ENCODE measurements at places on chromosomes 5 and 9.

GRCh38 chr5:64786372-64786771 is 17.6 kb downstream of the CWC27 start:
- DNase-seq = no peak

DNA sequence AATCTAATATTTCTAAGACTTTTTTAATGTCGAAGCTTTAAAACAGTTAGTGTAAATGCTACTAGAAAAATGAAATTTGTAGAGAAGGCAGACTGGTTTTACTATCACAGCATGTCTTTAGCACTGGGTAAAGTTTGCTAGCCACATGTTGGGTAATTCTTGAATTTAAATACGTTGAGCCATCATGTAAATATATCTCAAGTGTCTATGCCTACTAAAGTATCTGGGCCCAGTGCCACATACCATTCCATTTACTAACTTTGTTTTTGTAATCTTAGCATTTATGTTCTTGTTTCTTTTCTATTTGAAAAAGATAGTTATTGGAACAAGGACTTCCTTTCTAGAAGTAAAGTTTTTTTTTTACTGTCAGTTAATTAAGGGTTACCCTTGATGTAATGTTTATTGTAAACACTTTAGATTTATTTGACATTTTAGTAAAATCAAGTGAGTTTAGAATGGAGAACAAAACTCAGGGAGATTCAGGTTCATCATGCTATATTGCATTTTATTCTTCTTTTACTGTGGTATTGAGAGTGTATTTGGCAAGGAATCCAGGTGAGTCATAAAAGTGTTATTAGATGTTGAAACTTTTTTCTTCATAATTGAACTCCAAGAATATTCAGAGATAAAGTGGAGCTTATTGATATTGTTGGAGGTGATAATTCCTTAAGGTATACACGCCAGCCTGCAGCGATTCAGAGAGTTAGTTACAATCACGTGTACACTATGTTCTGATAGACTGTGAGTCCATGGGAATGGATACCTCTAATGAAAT is 182.4 kb downstream of the CCDC171 start:
- no peak for DNase-seq

DNA sequence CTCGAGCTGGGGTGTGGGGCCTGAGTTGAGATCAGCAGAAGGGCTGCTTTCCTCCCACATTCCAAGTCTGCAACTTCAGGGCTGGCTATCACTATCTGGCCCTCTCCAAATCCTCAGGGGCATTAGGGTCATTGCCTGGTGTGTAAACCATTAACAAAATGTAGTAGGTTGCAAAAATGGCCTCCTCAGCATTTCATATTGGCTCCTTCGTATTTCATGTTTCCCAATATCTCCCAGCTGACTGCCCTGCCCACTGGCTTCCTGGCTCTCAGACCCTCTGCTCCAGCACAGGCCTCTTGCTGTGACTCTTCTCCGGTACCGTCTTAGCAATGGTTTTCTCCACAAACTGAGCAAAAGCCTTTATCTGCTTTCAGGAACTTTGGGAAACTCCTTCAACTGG is 113.8 kb downstream of the GADD45G start:
- DNase-seq = no peak

DNA sequence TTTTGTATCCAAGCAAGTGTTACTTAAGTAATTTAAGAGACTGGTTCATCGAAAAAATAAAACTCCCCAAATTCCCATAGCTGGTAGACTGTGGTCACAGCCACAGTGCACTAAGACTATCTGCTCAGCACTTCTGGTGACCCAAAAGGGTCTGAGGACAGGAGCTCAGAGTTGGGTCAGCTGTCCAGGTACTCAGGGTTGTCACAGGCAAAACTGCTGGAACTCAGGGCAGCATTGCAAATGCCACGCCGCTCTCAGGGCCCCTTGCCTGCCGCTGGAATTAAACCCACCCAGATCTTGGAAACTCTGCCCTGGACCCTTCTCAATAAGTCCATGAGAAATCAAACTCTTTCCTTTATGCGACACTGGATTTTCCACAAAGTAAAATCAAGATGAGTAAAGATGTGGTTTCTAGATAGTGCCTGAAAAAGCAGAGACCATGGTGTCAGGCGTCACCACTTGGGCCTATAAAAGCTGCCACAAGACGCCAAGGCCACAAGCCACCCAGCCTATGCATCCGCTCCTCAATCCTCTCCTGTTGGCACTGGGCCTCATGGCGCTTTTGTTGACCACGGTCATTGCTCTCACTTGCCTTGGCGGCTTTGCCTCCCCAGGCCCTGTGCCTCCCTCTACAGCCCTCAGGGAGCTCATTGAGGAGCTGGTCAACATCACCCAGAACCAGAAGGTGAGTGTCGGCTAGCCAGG is at the start of gene IL13:
IL13 (plus strand) TSS at position 498 of the 705 bp plus-strand sequence; CDS start at position 512, 14 bp downstream.
- DNase-seq = no peak

DNA sequence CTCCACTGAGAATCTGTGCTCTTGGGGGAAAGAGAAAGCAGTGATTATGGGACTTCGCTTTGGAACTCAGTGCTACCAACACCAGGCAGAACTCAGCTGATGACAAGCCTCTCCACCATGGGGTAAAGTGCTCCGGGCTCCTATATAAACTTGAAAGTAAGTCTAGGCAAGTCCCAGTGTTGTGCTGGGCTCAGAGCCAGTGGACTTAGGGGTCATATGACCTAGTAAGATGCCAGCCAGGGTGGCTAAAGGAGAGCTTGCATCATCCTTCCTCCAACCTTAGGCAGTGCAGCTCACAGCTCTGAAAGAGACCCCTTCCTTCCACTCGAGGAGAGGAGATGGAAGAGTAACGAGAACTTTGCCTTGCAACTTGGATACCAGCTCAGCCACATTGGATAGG is 35.1 kb upstream of the FREM1 start:
- no peak for DNase-seq

GRCh38 chr9:124133727-124134126 is 122.2 kb downstream of the LHX2 start:
- peak; percentile 43 for DNase-seq

DNA sequence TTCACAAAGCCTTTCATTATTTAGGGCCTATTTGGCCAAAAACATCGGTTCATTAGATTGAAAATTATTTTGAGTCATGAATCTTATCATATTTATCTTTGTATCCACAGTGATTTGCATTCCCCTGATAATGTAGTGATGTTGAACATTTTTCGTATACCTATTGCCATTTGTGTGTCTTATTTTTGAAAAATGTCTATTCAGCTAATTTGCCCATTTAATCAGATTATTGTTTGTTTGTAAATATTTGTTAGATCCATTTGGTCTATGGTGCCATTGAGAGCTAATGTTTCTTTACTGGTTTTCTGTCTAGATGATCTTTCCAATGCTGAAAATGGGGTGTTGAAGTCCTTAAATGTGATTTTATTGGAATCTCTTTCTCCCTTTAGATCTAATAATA is 439.2 kb upstream of the TYRP1 start:
- no peak for DNase-seq

DNA sequence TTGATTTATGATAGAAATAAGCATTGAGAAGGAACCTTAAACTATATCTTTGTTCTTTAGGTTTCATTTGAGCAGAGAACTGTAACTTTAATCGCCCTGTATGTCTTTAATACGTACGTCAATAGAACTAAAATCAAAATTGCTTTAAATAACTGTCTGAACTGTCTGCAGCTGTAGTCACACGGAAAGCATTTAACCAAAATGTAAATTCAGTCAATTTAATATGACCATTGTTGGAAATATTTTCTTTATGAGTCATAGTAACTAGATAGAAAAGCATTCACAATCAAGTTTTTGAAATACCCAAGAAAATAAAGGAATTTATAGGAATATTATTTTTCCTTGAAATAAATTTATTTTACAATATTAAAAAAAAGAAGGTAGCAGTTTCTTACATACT is 157.1 kb upstream of the CDH6 start:
- DNase-seq = no peak

- DNase-seq = no peak
These were observed 44.8 kb downstream of the SNCAIP start for GRCh38 chr5:122356855-122357254.

GRCh38 chr9:5510360-5510931 is at the start of gene PDCD1LG2:
Gene PDCD1LG2 (plus strand): TSS chr9:5510531. CDS start chr9:5522547, 12,016 bp downstream.
- DNase-seq = no peak

- DNase-seq = no peak
These were observed 215.3 kb downstream of the MLLT3 start for GRCh38 chr9:20407013-20407412.

- DNase-seq = no peak
These were observed 4.1 kb downstream of the FIBCD1 start for GRCh38 chr9:130934702-130935647.

GRCh38 chr5:77560677-77561263 is 68.7 kb upstream of the WDR41 start:
- peak; percentile 79 for DNase-seq

GRCh38 chr9:82601293-82601771 is 461.6 kb downstream of the RASEF start:
- no peak for DNase-seq

DNA sequence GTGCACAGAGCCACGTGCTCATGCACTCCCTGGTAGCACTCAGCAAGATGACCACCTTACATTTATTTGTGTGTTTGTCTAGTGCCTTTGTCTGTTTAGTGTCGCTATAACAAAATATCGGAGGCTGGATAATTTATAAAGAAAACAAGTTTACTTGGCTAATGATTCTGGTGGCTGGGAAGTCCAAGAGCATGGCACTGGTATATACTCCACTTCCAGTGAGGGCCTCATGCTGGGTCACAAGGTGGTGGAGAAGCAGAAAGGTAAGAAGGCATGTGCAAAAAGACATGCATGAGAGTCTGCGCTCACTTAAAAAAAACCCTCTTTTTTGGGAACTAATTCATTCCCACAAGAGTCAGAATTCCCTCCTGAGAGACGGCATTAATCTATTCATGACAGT is 52.5 kb upstream of the BOD1 start:
- DNase-seq = no peak

DNA sequence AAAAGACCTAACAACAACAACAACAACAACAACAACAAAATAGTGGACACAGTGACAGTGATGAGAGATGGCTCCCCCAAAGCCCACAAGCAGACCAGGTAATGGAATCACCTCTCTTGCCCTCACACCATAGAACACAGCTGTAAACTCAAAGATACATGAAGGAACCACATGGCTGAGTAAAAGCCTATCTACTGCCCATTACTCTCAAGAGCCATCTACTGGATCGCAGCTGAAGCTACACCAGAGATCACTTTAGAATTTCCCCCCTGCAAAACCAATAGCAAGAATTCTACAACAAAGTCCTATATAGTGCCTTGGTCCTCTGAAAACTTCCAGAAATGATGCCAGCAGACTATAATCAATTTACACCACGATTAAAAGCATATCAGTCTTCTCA is 1537.6 kb upstream of the CDH9 start:
- DNase-seq = peak; percentile 66

DNA sequence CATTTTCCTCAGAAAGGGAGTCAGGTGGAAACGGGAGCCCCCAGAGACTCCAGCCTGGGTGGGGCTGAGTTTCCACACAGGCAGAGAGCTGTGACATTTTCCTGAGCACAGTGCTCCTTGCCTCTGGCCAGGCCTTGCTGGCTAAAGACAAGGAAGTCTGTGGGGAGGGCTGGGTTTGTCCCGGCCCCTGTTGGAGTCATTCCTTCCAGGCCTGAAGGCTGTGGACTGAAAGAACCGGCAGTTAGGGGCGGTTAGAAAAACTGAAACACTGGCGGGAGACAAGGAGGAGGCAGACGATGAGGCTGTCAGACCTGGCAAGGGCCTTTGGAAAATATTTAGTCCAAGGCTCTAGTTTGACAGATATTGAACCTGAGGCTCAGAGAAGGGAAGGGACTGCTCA is 29.9 kb downstream of the COL15A1 start:
- DNase-seq = no peak

- DNase-seq = peak; percentile 60
These were observed 421 bp downstream of the RUSC2 start for GRCh38 chr9:35490155-35490909.

- DNase-seq = no peak
These were observed 72.1 kb upstream of the SLC28A3 start for GRCh38 chr9:84412654-84413053.

GRCh38 chr5:123154886-123155445 is 65.9 kb downstream of the PRDM6 start:
- no peak for DNase-seq

DNA sequence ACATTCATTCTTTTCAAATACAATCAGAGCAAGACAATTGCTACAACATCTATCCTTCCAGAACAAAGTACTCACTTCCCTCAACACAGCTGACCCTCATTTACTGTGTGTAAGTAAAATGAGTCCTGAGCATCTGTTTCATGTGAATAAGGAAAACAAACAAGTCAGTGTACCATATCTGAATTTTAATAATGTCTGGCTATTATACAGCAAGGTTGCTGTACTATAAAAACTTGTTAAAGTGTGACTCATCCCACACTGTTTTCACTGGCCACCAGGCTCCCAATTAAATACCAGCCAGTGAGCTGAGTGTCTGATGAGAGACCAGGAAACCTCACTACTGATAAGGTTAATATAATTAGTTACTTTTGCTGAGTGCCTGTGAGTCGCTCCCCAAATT is 339.8 kb downstream of the AGTPBP1 start:
- no peak for DNase-seq

GRCh38 chr5:113574417-113574816 is 60.9 kb downstream of the YTHDC2 start:
- no peak for DNase-seq

- no peak for DNase-seq
These were observed 28.5 kb downstream of the ANKDD1B start for GRCh38 chr5:75639535-75640311.

- DNase-seq = no peak
These were observed 24.0 kb downstream of the CHD1 start for GRCh38 chr5:98904780-98905179.

- DNase-seq = no peak
These were observed 90.8 kb upstream of the ZNF618 start for GRCh38 chr9:113785334-113785733.

DNA sequence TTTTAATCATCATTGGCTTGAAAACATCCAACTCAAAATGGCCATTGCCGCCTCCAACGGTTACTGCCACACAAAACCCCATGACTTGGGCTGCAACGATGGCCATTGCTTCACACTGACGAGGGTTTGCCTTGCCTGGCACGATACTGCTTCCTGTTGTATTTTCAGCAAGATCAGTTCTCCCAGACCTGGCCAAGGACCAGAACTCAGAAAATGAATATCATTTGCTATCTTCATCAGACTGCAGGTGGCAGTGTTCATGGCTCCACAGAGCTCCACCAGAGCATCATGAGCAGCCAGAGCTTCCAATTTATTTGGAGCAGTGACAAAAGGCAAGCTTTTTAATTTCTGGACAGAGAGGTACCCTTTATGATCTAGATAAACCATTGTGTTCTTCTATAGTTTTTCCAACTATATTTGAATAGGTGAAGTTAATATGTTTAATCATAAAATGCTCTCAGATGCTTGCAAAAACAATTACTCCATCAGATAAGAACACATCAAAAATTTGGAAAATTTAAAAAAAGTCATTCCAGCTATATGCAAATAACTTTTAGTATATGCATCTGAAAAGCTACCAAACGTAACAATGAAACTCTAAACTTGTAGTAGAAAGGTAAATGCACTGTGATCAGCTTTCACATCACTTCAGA is 10.4 kb downstream of the AMACR start:
- peak; percentile 75 for DNase-seq

GRCh38 chr9:8717146-8717545 is 917.6 kb upstream of the DMAC1 start:
- DNase-seq = no peak

All from GM23338 (cell line).